ENCODE measurements at places on chromosomes 13 and 19.

- no peak for DNase-seq
Measured at GRCh38 chr19:14814982-14815652, 19.9 kb downstream of the OR7A5 start.

- DNase-seq, result no peak
Measured at GRCh38 chr19:33442706-33443105, 69.2 kb downstream of the CEBPG start.

GRCh38 chr13:107284173-107284572 is 716.2 kb upstream of the ARGLU1 start:
- no peak for DNase-seq

- no peak for DNase-seq
Measured at GRCh38 chr13:95343944-95344343, 42.7 kb upstream of the ABCC4 start.

DNA sequence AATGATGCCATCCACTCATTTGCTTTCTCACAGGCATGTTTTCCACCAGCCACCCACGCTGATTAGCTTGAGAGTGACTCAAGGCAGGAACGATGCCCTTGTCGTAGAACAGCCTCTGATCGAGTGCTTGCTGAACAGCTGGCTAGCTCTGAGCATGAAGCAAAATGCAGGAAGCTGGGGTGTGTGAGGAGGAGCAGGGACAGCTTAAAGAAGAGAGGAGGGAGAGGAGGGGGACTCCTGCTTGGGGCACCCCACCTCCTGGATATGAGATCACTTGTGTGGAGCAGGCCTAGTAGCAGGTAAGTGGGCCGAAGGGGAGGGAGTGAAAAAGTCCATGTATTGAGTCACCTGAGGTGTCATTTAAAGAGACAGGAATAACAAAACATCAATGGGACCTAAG is 48.8 kb downstream of the IRS2 start:
- DNase-seq, result no peak

DNA sequence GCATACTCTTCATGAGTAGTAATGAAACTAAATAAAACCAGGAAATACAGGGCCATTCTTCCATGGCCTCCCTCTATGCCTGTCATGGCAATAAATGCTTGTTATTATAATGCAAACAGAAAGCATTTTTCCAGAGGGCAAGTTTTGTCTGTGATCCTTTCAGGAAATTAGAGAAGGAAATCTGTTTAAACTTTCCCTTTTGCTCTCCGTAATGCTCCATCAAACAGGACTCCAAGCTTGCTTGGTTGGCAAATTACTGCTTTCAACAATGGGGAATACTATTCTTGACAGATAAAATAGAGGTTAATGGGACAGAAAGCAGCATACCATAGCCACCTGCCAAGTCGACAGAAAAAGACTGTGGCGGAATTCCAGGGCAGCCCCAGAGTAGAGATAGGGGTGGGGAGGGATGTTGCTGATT is 252.5 kb downstream of the LHFPL6 start:
- DNase-seq, result no peak

GRCh38 chr13:33227927-33228647 is 57.5 kb downstream of the STARD13 start:
- DNase-seq, result no peak

DNA sequence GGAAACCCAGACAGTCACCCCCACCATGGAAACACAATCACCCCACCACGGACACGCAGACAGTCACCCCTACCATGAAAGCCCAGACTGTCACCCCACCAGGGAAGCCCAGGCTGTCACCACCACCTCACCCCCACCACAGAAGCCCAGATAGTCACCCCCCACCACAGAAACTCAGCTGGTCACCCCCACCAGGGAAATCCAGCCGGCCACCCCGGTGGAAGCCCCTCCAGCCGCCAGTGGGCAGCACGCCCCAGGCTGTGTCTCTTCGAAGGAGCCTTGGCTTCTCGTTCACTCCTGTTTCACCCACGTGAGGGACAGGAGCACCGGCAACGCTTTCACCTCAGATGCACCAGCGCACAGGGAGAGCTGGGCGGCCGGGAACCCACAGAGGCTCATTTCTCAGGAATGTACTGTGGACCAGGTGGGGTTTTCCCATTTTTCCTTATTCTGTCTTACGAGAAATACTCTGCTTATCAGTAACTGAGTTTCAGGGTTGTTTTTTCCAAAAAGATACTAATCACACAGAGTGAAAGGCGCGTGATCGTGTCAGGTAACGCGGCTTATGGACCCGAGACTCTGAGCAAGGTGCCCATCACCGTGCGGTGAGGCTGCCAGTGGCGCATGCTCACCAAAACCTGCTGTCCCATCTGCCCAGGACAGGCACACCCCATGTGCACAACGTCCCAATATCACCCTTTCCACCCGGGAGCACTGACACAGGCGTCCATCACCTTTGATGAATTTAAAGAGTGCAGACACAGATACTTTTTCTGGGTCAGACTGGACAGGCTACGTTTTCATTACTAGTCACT is 28.0 kb downstream of the CARS2 start:
- no peak for DNase-seq

GRCh38 chr19:55673465-55673864 is 1.6 kb upstream of the EPN1 start:
- no peak for DNase-seq

GRCh38 chr13:49407068-49407467 is 36.8 kb downstream of the CAB39L start:
- no peak for DNase-seq

DNA sequence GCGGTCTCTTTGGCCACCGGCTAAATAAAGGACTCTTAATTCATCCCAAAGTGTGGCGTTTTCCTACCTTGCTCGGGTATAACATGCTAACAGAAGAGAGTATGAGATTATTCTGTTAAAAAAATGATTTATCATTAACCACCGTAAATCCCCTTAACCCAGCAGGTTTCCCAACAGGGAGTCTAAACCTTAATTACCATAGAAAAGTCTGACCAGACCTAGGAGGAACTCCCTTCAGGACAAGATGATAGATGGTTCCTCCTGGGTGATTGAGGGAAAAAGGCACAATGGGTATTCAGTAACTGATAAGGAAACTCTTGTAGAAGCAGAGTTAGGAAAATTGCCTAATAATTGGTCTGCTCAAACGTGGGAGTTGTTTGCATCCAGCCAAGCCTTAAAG is 193.7 kb downstream of the ZNF737 start:
- DNase-seq, result no peak

GRCh38 chr13:48255090-48255489 is 22.1 kb downstream of the ITM2B start:
- DNase-seq, result no peak

GRCh38 chr13:36883824-36884223 is 36.2 kb downstream of the SMAD9 start:
- DNase-seq, result no peak

DNA sequence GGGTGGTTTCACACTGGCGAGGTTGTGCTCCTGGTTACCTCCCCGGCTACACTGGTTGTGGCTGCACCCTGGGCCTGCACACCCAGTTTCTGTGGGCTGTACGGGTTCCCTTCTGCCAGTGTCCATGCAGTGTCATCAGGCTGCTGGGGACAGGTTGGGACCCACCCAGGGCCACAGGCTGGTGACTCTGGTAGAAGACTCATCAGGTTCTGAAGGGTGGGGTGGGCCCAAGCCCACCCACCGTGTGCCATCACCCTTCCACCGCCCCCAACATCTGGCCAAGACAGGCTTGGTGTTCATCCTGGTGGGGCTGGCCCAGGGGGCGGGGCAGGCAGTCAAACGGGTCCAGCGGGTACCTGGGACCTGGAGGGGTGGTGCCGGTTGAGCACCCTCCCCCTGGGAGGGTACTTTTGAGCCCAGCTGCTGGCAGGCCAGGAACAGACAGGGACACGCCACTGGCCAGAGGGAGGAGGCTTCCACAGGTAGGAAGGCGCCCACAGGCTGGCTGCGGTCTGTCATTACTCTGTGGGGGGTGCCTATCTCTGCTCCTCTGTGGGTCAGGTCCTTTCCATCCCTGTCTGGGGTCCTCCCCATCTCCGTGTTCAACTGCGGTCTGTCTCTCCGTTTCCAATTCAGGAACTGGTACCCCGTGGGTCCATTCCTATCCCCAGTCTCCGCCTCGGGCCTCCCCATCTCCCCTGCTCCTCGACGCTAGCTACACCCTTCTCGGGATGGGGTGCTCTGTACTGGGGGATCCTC is at the start of gene RNF225:
TSS of gene RNF225 (plus strand) at position 437 of the 759 bp plus-strand sequence. CDS start 434 bp downstream, outside the sequence.
- DNase-seq, result no peak

Data from SW 1271 (cell line).